ENCODE measurements at places on chromosomes 4 and X.

DNA sequence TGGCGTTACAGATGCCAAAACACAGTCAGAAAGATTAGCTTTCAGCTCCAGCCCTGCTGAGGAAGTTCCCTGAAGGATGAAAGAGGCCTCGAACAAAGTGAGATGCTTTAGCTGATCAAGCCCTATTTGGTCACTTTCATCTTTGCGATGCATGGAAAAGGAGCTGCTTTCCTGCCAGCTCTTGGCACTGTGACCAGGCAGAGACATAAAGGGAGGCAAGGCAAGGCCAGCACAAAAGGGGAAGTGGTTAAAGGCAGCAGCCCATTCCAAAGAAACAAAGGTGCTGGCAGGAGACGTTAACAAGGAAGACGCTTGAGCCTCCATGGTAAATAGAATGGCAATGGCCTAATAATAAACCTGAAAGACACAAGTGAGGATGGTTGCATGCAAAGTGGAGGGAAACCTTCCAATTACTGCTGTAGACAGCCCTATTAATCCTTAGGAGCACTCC lies 617.1 kb upstream of the INTU start:
- peak; percentile 1 for DNase-seq

- no peak for DNase-seq
These were observed 231.2 kb upstream of the F9 start for GRCh38 chrX:139299309-139299708.

GRCh38 chrX:41482154-41482850 lies 35.2 kb downstream of the NYX start:
- no peak for DNase-seq

DNA sequence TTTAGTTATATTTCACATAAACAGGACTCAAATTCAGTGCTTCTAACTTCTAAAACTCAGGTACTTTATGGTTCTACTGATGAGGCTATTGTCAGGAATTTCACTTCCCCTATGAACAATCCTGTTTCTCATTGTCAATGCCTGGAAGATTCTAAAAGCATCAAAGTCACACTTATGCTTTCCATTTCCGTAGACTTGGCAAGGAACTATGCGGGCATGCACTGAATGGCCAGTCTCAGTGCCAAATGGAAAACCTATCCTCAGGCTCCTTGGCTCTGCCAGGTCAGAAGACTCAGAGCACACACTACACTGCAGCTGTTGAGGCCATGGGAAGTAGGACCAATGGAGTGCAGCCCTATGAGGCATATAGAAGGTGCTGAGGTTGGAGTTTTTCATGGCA lies 97.0 kb upstream of the PTPN13 start:
- DNase-seq = no peak

GRCh38 chrX:134482371-134482770 lies 22.4 kb downstream of the HPRT1 start:
- DNase-seq = no peak

- DNase-seq = no peak
These were observed 57.1 kb upstream of the ADGRG2 start for GRCh38 chrX:19179389-19179788.

DNA sequence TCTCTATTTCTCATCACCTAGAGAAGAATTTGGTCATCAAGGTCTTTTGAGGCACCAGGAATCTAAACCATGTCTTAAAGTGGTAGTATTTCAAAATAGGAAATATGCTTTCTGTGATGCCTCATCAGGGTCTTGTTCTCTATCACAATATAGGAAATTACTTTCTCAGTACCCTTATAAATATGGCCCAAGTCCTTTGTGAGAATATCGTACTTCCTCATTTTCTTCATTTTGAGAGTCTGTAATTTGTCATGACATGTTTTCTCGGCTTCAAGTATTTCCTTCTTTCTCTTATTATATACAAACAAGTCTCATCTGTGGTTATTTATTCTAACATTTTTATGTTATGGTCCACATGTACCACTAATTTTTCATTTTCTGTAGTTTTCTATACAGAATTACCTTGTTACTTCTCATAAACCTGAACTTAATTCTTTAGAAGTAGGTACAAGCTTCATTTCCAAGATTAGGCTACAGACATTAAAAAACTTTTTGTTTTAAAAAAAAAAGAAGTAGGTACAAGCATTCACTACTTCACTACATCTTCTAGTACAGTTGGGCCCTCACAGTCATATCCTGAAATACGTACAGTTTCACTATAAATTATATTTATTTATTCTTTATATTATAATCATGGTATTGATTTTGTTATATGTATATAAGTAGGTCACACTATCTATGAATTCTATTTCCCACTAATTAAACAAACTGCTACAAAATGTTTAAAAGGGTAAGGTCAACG lies 54.4 kb downstream of the KLHL13 start:
- DNase-seq = no peak

GRCh38 chrX:42708222-42708621 lies 69.7 kb downstream of the PPP1R2C start:
- no peak for DNase-seq

- DNase-seq = no peak
These were observed 29.3 kb upstream of the FAM47C start for GRCh38 chrX:36978886-36979285.

- DNase-seq = no peak
These were observed 47.2 kb downstream of the CXCL1 start for GRCh38 chr4:73916172-73916925.

DNA sequence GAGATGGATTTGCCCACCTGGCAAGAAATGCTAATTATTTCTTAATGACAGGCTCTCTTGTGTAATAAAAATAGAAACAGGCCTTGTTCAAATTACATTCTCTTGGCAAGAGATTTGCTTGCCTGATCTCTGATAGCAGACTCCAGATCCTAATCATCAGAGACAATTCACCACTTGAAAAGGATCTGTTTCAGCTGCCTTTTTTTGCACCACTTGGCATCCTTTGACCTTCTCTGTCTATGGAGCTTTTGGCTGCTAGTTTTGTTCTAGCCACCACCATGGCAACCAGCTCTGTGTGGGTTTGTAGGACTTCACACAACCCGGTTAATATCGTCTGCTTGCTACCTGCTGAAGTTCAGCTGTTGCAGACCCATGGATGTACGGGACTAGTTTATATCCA lies 241.1 kb upstream of the TLL1 start:
- no peak for DNase-seq

GRCh38 chr4:163988865-163989264 lies 494.4 kb downstream of the TMA16 start:
- DNase-seq = no peak

GRCh38 chrX:110143454-110144210 lies 140.7 kb downstream of the TMEM164 start:
- DNase-seq = peak; percentile 12

DNA sequence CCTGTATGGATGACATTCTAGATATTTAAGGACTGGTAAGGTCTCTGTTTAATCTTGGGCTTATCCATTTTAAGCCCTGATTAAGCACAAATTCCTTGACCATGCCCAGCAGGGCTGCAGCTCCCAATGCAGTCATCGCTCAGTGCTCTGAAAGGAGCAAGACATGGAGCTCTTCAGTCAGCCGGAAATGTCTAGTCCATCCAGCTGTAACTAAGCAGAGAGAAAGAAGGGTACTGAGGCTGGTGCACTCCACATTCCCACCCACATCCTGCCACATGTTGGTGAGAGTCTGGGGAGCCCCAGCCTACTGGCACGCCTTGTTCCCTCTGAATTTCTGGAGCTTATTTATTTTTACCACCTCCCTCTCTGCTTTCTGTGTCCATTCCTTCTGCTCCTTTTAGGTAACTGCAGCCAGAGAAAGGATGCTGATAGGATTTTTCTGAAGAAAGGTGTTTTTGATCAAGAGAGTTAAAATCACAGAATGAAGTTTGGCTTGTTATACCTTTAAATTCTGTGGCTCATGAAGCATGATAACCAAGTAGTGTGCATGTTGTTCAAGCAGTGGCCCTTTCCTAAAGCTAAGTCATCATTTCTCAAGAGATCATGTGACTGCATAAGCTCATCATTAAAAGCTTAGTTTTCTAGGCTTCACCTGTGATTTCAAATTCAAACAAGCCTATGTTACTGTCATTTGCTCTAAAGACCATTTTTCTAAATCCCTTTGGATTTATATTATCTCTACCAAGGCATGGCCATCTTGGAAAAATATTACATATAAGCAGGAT lies 74.0 kb downstream of the GALNT7 start:
- no peak for DNase-seq

DNA sequence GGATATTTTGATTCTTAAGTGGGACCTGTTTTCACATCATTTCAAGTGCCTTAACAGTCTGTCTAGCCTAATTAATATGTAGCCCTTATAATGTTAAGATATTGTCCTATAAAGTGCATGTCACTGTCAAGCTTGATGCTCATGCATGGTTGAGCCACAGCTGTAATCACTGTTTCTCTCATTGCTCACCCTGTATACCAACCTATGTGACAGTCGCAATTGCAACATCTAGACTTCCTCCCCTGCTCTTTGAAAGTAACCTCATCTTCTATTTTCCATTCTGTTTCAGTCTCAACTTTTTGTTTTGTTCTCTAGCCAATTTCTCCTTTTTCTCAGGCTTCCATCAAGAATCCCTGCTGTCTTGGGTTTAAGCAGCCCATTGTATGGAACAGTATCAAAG lies 24.4 kb upstream of the MSL3 start:
- DNase-seq = no peak

DNA sequence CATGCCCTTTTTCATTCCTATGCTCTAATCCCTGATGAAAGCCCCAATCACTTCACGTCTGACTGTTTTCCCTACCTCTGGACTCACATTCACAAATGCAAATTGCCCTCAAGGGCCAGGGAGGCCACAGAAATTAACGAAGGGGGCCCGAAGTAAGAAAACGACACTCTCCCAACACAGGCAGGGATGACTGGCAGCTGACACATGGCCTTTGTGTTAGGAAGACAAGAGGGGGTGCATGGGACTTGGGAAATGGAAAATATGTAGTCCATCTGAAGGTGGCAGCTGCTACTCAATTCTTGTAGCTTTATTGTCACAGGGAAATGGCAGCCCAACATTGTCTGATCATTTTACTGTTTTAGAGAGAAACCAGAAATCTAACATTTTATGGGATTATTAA lies 12.3 kb upstream of the SPARCL1 start:
- DNase-seq = no peak

DNA sequence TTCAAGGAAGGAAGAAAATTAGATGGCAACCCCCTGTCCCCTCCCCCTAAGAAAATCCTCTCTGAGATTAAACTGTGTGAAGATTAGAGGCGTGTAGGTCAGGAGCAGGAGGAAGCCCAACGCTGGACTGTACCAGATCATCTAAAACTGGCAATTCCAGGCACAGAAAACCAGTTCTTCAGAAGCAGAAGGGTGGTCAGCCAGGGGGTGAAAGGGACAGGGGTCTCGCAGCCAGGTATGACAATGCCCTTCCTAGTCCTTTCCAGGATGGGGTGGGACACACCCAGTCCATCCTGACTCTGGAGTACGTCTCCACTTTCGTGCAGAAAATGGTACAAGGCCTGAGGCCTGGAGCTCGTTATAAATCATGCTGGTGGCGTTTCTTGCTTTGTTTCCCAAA lies 3.3 kb upstream of the RHOH start:
- no peak for DNase-seq

DNA sequence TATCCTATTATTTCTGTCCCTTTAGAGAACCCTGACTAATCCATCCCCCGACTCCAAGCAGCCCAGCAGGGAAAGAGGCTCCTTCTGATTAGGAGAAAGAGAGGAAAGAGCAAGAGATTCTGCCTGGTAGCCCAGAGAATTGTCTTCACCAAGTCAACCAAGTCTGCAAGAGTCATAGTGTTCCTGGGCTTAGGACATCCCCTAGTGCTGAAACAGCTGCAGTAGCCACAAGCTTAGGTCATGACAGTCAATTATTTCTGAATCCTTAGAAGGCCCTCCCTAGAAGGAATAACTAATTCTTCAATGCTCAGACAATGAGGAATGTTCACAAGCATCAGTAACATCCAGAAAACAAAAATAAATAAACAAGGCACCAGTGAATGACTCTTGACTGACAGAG lies 480.3 kb upstream of the GRIA3 start:
- DNase-seq = no peak

DNA sequence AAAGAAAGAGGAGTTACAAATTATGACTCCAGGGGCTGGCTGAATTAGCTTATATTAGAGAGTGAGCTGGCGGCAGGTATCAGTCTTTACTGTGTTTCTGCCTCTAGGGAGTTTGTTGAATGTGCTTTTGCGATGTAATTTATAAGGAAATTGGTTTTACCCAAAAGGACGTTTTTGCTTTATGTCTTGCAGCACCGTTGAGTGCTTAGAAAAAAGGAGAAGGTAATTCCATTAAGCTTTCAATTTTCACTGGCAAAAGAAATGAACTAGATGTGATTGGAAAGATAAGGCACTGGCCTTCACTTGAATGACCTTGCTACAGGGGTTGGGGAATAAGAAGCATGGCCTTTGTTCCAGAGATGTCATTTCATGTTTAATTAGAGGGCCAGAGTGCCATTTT lies 74.9 kb upstream of the CBR4 start:
- DNase-seq = no peak

GRCh38 chrX:150062292-150063137 lies 124.2 kb upstream of the EOLA2 start:
- DNase-seq = no peak

DNA sequence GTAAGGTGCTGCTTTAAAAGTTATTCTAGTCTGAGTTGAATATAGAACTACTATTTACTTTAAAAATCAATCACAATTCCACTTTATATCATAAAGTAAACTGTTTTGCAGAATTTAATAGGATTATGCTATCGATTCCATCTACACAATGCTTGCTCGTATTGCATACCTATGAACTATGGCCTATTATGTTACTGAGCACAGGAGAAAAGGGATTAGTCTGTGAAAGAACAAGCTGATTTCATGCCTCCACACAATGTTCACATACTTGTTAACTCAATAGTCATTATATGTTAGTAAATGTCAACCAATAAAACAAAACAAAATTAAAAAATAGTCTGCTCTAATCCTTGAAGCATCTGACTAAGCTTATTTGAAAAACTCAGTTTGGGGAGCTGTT lies 223.6 kb downstream of the PCDH10 start:
- no peak for DNase-seq

GRCh38 chr4:54588404-54588803 lies 69.4 kb upstream of the KIT start:
- no peak for DNase-seq

DNA sequence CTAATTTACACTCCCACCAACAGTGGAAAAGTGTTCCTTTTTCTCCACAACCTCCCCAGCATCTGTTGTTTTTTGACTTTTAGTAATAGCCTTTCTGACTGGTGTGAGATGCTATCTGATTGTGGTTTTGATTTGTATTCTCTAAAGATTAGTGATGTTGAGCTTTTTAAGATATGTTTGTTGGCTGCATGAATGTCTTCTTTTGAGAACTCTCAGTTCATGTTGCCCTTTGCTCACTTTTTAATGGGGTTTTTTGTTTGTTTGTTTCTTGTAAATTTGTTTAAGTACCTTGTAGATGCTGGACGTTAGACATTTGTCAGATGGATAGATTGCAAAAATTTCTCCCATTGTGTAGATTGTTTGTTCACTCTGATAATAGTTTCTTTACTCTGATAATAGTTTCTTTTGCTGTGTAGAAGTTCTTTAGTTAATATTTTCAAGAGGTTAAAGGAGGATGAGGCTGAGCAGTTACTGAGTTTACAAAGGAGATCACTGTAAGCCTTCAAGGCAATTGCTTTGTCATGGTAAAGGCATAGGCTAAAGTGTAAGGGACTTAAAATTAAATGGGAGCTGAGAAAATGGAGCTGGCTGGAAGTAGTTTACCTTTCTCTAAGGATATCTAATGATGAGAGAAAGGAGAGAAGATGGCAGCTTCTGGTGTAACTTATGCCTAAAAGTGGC lies 323.4 kb downstream of the PCDH7 start:
- DNase-seq = no peak

- no peak for DNase-seq
These were observed 36.5 kb downstream of the CLCN5 start for GRCh38 chrX:49958727-49959485.
